ENCODE measurements at places on chromosomes 2 and 18.

GRCh38 chr2:39631256-39631655, 34.5 kb upstream of the TMEM178A start:
- DNase-seq, result no peak

- DNase-seq, result no peak
Observed at GRCh38 chr2:174779361-174779928, 15.2 kb upstream of the CHRNA1 start.

- DNase-seq, result no peak
Observed at GRCh38 chr18:49584394-49584793, 22.5 kb downstream of the LIPG start.

GRCh38 chr2:170386554-170386953, 208.6 kb downstream of the MYO3B start:
- no peak for DNase-seq

GRCh38 chr2:241235859-241236593, 47.5 kb downstream of the ANO7 start:
- DNase-seq, result no peak

- no peak for DNase-seq
Observed at GRCh38 chr2:107148055-107148454, 262.1 kb upstream of the ST6GAL2 start.

GRCh38 chr2:112110966-112111365, 27.2 kb upstream of the FBLN7 start:
- no peak for DNase-seq

DNA sequence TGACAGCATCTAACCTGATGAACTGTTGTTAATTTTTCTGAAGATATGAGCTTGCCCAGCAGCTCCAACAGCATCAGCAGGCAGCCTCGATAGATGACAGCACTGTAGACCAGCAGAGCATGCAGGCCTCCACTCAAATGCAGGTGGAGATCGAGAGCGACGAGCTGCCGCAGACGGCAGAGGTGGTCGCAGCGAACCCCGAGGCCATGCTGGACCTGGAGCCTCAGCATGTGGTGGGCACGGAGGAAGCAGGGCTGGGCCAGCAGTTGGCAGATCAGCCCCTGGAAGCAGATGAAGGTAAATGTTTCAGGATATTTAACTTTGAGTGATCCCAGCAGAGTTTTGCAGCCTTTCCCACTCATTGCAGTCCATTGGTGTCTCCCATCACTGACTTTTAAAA, 85.9 kb downstream of the ZNF236 start:
- no peak for DNase-seq

DNA sequence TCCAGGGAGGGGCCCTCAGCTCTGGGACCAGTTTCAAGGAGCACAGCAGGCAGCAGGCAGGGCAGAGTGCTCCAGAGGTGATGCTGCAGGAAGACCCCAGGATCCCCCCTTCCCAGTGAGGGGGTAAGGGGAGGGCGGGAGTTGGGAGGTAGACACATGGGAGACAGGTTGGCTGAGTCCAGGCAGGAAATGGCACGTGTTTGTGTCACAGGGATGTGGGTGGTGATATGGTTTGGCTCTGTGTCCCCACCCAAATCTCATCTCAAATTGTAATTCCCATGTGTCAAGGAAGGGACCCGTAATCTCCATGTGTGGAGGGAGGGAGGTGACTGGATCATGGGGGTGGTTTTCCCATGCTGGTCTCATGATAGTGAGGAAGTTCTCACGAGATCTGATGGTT, 25.2 kb upstream of the OTOS start:
- no peak for DNase-seq

DNA sequence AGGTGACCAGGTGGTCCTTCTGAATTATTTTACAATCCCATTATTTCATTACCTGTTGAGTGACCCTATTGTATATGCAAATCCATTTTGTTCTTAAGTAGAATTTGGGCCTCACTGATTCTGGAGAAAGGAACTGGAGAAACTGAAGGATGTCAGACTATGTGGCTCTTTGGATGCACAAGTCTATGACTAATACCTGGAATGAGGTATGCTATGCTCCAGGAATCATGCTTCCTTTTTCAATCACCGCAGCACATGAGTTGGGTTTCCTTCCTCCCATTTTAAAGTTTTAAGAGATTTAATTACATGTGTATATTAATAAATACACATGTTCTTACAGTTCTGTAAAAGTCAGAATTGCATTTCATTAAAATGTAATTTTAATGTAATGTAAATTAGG, 253.9 kb upstream of the VWC2L start:
- no peak for DNase-seq

- no peak for DNase-seq
Observed at GRCh38 chr18:43405097-43405496, 127.8 kb upstream of the SYT4 start.

GRCh38 chr2:221137385-221137784, 434.7 kb downstream of the EPHA4 start:
- no peak for DNase-seq

DNA sequence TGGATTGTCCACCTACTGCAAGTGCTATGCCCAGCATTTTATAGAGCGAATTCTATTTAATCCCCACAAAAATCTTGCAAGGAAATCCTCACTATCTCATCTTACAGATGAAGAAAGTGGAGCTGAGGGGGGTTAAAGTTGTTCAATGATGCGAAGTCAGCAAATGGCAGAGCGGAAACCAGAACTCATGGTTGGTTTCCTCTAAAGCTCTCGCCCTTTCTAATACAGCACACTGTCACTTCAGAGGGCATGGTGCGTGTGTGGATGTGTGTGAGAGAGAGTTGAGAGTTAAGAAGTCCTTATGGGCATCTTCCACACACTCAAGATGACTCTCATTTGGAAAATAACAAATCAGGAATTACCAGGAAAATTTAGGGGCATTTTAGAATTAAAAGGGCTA, 78.4 kb downstream of the TGFA start:
- DNase-seq, result no peak

GRCh38 chr18:35862119-35862640, 110.3 kb upstream of the RMP24 start:
- DNase-seq, result no peak

- DNase-seq, result no peak
Observed at GRCh38 chr2:234858145-234858544, 93.7 kb upstream of the SH3BP4 start.

- no peak for DNase-seq
Observed at GRCh38 chr2:46339676-46340459, 42.7 kb downstream of the EPAS1 start.

DNA sequence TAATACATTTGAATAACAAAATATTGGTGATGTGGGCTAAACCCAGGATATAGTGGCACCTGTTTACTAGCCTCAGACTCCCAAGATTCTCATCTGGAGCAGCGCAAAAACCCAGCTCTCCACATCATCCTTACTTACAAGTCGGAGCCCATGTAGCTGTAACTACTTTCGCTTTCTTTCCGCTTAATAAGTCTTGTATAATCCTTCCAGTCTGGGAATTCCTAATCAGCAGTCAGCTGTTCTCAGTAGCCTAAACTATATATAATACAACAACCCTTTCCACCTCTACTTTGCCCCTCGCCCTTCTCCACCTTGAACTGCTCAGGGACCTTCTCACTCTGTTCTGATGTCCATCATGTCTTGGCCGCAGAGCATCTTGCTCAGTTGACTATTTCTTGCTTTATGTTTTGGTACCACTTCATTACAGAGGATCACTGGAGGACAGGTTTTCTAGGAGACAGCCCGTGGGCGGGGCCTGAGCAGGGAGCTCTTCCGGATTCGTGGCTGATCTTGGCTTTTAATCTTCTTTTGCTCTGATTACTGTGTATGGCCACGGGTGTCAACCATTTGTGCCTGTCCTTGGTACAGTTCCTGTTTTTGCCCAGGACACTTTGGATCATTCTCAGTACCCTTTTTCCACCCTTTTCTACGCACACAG, 119.9 kb upstream of the SERTAD2 start:
- no peak for DNase-seq

DNA sequence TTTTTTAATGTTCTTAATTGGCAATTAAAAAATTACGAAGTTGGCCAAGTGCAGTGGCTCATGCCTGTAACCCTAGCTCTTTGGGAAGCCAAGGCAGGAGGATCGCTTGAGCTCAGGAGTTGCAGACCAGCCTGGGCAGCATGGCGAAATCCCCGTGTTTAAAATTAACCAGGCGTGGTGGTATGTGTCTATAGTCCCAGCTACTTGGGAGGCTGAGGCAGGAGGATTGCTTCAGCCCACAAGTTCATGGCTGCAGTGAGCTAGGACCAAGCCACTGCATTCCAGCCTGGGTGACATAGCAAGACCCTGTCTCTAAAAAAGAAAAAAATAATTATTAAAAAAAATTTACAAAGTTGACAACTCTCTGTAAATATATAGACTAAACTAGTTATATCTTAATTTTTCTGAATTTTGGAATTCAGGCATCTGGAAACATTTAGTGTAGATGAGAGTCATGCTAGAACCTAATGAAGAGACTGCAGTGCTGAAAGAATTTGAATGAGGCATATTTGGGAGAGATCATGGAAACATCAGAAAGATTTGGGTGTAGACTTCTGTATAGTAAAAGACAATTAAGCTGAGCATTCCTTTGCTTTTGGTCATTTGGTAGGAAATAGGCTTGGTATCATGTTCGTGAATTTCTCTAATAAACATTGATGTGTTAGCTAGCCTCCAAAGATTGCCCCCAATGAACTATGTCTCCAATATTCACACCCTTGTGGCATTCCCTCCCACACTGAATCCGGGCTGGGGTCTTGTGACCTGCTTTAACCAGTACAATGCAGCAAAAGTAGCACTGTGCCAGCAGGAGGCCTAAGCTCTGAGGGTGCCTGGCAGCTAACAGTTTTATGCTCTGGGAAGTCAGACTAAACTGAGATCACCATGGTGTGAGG, 4.2 kb upstream of the ROCK1 start:
- DNase-seq, result no peak

Data from NCI-H1105 (cell line).